ENCODE measurements at places on chromosomes 16 and 17. TPM values are rescaled to one million over a fixed set of nuclear protein-coding genes. Genes with fewer than 3 reads are reported as not detected.

DNA sequence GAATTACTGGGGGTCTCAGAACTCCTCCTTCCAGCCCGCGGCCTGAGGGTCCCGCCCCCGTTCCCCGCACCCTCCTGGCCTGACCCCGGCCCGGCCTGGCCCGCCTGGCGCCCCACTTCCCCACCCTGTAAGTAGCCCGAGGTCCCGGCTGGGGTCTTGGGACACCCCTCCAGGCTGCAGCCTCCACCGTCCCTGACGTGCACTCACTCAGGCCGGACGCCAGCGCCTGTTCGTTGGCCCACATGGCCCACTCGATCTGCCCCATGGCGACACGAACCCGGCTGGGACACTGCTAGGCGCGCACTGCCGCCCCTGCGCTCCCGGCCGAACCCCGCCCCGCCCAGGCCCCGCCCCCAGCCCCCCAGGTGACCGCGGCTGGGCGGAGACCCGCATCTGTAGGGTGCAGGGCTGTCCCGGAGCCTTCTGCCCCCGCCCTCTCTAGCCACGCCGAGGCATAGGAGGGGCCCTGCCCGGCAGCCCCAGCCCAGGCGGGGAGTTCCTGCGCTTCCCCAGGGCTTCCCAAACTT is at the start of gene CYBA:
Gene CYBA (minus strand): TSS at position 305 of the 527 bp plus-strand sequence. CDS start 40 bp downstream, at position 265.
- peak; percentile 90 for DNase-seq

Gene CA7
- total RNA-seq = not detected

Gene ARHGDIG
- total RNA-seq = 9.3 TPM

- no peak for DNase-seq
Measured at GRCh38 chr17:66954632-66955031, 9.9 kb upstream of the CACNG4 start.

DNA sequence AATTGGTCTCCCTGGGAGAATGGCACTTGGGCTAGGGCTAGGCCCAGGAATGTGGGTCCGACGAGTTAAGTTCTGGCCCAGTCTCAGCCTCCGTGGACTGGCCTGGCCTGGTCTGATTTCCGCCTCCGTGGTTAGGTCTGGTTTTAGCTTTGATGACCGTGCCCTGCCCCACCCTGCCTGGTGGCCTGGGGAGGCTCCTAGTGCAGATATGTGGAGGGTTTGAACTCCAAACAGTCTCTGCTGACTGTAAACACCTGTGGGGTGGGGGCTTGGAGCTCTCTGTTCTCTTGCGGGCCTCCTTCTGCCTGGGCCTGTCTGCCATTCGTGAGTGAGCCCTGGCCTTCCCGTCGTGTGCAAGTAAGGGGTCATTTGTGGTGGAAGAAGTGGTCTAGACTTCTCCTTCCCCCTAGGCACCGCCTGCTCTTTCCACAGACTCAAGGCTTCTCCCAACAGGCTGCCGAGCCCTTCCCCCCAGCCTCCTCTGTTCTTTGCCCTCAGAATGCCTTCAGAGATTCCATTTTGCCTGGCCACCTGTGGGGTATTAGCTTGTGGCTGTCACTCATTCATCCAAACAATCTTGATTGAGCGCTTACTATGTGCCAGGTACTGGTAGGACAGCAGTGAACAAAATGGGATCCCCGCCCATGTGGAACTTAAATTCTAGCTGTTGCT is 1.6 kb downstream of the ATP6V0C start:
- peak; percentile 44 for DNase-seq

DNA sequence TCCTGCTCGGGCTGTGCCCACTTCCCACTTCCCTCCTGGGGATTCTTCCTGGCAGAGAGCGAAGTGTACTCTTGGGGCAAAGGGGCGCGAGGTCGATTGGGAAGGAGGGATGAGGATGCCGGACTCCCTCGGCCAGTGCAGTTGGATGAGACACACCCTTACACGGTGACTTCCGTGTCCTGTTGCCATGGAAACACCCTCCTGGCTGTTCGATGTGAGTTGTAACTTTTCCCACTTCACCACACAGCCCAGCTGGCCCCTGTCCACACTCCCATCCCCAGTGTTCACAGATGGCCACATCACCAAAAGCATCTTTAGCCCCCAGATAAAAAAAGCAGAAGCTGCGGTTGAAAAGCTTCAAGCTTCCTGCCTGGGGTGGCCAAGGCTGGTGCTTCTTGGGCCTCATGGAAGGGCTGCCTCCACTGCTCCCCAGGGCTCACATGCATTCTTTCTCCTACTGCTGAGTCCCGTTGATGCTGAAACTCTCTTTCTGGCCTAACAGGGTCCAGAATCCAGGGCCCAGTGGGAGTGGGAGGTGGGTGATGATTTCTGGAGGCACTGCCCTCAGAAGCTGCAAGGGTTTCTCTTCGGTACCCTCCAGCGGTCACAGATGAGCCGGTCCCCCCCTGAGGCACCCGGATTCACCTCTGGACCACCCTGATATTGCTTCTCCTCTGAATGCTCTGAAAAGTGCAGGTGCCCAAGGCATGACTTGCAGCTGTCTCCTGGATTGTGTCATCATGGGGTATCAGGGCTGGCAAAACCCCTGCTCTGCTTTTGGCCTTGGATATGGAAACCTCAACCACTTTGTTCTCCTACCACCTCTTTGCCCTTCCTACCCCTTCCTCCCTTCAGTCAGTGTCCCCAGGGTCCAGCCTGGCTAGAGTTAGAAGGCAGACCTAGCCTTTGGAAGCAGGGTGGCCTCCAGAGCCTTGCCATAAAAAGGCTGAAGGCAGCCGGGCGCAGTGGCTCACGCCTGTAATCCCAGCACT is 2.2 kb upstream of the TRAF4 start:
- peak; percentile 43 for DNase-seq

- DNase-seq = peak; percentile 75
Measured at GRCh38 chr16:53509906-53510703, 7.1 kb upstream of the AKTIP start.

- DNase-seq = no peak
Measured at GRCh38 chr17:13320046-13320785, 281.5 kb downstream of the HS3ST3A1 start.
